A172 (cell line): ENCODE measurements at places on chromosomes 12 and 14. TPM values are rescaled to one million over a fixed set of nuclear protein-coding genes. Genes with fewer than 3 reads are reported as not detected.

DNA sequence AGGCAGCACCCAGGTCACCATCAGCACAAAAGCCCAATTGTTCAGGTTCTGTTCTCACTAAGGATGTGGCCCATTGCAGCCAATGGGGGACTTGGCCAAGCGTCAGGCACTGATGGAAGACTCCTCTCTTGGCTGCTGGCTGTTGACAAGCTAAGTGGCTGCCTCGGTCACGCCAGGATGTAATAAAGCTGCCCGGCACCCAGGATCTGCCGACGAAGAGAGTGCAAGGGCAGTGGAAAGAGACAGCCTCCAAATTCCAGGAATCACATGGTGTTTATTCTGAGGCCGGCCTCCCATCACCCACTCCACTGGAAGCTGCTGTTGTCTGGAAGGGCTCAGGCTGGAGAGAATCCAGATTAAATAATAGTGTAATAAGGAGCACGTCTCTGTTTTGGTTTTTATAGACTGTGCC, 451.8 kb upstream of the TBX3 start:
- DNase-seq = peak; percentile 66

DNA sequence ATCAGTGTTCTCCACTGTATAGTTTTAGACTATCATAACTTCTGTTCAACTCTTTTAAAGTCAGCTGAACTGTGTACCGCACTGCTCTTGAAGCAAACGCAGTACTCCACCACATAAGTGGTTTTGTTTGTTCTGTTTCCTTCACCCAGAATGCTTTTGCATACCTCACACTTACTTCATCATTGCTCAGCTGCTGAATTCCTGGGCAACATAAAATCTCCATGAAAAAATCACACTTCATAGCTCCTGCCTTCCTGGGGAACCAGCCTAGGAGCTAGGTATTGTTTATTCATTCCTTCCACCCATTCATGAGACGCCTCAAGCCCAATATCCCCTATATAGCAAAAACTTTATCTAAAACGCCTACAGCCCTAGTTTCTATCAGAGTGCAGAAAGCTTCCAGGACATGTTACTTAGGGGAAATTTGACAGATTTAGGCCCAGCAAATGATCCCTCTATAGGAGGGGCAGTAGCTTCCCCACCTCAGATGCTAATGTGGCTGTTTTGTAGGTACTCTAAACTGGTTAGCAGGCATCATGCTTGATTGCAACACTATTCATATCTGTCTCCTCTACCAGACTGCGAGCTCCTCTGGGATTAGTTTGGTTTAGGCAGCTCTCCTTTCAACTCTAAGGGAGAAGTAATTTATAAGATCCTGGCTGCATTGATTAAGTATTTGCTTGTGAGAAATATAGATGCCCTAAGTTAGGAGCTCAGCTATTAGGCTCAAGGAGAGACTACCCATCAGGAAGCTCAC, 44.5 kb downstream of the LRRC9 start:
- DNase-seq = no peak

DNA sequence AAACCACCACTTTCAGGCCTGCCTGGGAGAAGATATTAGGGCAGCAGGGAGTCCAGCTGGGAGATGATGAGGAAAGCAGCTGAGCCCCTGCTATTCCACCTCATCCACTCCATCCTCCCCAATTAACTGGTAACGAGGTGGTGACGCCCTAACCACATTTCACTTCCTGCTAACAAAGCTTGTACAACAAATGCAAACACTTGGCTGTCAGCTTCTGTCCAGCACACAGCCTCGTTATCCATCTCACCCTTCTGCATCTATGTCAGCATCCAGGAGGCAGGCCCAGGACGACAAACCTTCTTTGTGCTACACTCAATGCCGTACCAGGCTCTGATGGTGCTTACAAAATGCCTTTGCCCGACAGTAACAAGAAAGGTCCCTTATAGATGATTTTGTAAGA, 225.4 kb downstream of the APAF1 start:
- DNase-seq = peak; percentile 32

DNA sequence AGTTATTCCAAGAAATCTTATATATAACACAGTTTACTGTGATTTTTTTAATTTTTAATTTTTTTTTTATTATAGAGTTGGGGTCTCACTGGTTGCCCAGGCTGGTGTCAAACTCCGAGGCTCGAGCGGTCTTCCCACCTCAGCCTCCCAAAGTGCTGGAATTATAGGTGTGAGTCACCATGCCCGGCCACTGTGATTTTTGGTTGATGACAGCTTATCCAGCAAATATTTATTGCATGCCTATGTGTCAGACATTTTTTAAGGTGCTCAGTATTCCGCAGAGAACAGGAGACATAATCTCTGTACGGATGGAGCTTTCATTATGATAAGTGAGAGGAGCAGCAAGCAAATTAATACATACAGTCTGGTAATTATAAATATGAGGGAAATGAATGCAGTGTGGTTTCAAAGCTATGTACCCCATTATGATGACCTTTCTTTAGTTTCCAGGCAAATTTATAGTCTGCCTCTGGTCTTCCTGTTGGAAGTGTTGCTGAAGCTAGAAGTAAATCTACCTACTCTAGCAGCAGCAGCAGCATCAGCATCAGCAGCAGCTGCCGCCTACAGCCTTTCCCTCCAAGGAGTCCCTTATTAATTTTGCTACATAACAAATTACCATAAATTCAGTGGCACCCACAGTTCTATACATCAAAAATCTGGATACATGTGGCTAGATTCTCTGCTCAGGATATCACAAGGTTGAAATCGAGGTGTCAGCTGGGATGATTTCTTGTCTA, 32.3 kb downstream of the FRS2 start:
- peak; percentile 72 for DNase-seq

- no peak for DNase-seq
These were observed 27.0 kb upstream of the HIF1A start for GRCh38 chr14:61668282-61668681.

DNA sequence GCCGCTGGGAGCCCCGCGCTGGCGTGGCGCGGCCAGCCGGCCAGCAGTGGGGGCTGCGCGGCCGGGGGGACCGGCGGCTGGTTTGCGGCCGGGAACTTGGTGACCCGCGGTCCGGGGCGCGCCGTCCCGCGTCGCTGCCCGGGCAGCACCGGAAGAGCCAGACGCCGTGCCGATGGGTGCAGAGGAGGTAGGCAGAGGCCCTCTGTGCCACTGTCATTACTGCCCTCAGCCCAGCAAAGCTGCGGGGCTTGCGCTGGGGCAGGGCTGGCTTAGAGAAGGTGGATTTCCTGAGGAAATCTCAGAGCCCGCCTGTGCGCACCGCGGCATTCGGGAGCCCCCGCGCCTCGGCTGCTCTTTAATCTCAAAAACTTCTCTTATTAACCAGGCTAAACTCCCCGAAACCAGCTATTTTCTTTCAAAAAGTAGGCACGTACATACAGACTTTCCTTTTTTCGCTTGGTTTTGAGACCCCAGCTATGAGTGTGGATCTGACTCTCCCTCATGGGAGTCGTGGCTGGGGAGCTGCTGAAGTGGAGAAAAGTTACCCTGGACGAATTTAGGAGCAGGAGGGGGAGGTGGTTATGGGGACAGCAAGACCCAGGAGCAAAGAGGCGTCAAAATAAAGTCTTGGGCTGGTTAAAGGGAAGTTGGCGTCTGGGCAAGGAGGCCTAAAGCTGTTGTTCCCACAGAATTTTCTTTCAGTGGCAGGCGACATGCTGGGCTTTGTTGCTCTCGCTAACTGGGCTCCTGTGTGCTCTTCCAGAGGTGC, 802 bp downstream of the SUSD6 start:
- DNase-seq = no peak

- peak; percentile 20 for DNase-seq
These were observed 22.5 kb downstream of the MRPS35 start for GRCh38 chr12:27733052-27733656.

DNA sequence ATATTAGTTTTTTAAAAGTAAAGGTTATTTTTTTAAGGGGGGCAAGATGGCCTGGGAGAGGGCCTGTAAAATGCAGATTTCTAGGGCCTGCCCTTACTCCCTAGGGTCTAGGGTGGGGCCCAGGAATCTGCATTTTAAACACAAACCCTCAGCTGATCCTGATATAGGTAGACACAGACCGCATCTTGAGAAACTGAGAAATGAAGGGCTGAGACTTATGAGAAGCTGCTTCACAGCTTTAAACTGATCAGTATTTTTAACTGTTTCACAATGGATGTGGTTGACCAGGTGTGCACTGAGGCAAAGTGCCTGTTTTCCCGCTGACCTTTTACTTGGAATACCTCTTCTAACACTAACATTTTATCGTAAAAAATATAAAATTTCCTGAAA, 84.0 kb downstream of the CCDC88C start:
- DNase-seq = no peak

DNA sequence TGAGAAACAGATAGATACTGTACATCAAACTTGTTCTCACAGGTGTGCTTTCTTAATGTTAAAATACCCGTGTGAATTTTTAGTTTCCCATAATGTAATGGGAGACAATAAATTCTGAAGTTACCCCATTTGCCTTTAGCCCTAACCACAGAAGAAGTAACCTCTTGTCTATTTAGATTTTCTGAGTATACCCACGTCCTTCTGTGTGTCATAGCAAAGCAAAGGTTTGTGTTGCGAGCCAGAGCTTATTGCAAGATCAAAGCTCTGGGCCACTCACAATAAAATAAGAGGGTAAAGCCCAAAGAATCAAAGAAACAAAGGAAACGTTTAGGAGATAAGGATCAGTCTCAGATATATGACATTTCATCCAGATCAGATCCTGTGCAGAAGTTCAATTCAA, 73.9 kb downstream of the BMP4 start:
- DNase-seq = no peak

The MYH6 gene
- total RNA-seq = not detected in 2 replicates

The KCNH3 gene
- 5.4 and 7.1 TPM in 2 replicates for total RNA-seq

The SLC25A47 gene
- 0.24 TPM in 1 of 2 replicates, not detected in the other for total RNA-seq

The ARHGAP9 gene
- 0.43 and 0.79 TPM in 2 replicates for total RNA-seq

The P2RX7 gene
- 1.9 and 3.8 TPM in 2 replicates for total RNA-seq

The SMCO3 gene
- total RNA-seq = not detected in 2 replicates

The TGFB3 gene
- 2.1 and 2.3 TPM in 2 replicates for total RNA-seq

The B4GALNT1 gene
- 61.9 and 82.6 TPM in 2 replicates for total RNA-seq

The SLC15A5 gene
- total RNA-seq = not detected in 2 replicates
